ENCODE measurements at places on chromosomes 4 and X. TPM values are rescaled to one million over a fixed set of nuclear protein-coding genes. Genes with fewer than 3 reads are reported as not detected.

SYP gene
- 6.6 TPM for total RNA-seq

RNF212 gene
- 20.5 TPM for total RNA-seq

HSPA4L gene
- total RNA-seq: 3.6 TPM

NSUN7 gene
- total RNA-seq: 35.3 TPM

SPATA18 gene
- 8.0 TPM for total RNA-seq

DNA sequence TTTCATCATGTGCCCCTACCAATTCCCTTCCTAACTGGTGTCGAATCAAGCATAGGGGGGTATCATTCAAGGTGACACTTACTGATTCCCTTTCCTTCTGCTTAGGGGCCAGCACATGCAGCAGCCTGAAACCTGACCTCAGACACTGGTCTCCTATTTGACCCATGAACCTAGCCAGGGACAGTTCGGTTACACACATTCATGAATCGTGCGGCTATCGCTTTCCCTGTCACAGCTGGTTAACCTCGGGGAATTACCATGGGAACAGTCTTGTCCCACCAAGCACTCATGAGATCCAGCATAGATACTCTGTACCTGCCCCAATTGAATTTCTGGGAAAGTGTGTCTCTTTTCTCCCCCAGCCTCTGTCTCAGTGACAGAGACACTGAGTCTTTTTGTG, 140.4 kb downstream of the ZNF674 start:
- DNase-seq: no peak

GRCh38 chrX:110248578-110248977, 69.3 kb downstream of the AMMECR1 start:
- no peak for DNase-seq

DNA sequence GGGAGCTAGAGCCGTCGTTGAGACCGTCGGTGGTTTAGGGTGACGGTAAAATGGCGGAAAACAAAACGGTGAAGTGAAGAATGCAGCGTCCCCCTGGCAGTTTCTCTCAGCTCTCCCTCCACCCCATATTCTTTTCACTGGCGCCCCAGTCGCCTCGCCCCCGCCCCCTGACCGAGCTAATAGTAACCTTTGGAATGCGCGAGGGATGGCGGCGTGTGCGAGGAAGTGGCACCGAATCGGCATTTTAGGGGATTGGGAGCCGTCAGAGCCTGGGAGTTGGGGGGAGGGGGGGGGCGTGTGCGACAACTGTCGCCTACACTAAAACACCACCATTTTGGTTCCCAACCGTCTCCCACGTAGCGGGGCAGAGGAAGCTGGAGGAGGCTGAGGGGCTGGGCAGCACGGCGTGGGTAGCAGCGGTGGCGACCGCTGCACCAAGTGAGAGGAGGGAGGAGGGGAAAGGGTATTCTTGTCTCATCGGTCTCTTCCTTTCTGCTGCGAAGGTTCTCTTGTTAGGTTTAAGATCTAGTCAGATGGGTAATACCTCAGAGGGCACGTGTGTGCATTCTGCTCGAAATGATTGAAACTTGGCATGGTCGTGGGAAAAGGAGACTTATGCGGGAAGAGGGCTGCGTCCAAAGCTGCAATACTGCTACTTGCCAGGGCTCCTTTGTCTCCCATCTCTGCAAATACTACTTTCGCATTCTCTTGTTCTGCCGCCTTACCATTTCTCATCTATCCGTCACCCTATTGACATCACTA, 840 bp downstream of the ZNF711 start:
- peak; percentile 11 for DNase-seq
